ENCODE measurements at places on chromosomes 7 and 10. TPM values are rescaled to one million over a fixed set of nuclear protein-coding genes. Genes with fewer than 3 reads are reported as not detected.

GRCh38 chr10:17001961-17002749 lies 127.5 kb downstream of the CUBN start:
- peak; percentile 39 for DNase-seq

DNA sequence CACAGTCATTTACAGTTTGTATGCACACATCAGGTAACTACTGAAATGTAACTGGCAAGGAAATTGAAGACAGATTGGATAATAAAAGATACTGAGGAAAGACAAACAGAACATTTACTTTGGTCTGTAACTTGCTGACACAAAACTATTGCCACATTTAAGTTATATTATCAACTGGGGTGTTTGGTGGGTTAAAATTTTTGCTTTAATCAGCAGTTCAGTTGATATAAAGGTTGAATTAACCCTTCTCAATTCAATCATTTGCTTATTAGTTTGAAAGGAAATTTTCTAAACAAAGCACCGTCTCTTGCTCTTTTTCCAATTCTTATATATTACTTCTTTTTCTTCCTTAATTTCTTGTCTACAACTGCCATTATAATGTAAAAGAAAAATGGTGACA lies 102.4 kb downstream of the TMEM26 start:
- no peak for DNase-seq

The DRGX gene
- not detected for total RNA-seq

- DNase-seq, result no peak
Measured at GRCh38 chr7:155283565-155284194, 14.0 kb upstream of the INSIG1 start.

- DNase-seq, result no peak
Measured at GRCh38 chr7:121334875-121335648, 6.3 kb downstream of the WNT16 start.

All from CD8-positive, alpha-beta T cell (primary cell).